ENCODE measurements at places on chromosomes 13 and 19.

- no peak for DNase-seq
Measured at GRCh38 chr19:48716562-48717291, 2.8 kb downstream of the MAMSTR start.

GRCh38 chr19:13937479-13938300, 527 bp downstream of the PODNL1 start:
- DNase-seq, result no peak

- no peak for DNase-seq
Measured at GRCh38 chr19:44552324-44552723, 22.8 kb upstream of the CEACAM20 start.

DNA sequence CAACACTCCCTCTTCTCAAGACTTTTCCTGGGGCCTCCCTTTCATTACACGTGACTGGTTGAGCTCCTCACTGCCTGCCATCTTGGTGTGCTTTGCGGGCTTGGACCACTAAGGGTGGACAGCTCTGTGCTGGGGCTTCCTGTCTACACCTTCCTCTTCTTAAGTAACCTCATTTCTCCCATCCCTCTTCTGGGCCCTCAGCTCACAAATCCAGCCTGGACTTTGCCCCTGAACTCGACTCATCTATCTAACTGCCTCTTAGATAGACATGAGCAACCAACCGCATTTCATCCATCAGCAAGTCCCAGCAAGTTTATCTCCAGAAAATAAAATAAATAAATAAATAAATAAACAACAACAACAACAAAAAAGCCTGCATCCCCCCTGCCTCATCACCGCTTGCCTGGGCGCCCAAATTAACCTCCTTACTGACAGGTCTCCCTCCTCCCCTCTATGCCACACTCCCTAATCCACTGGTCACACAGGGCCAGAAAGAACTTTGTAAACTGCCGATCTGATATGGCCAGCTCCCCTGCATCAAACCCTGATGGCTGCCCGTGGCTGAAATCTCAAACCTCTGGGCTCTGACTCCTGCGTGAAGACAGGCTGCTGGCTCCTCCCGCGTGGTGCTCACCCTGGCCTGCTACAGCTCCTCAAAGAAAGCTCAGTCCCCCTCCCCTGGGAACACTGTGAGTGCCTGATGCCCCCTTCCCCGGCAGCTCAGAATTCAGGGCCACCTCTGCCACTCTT, 7.8 kb downstream of the ISOC2 start:
- no peak for DNase-seq

DNA sequence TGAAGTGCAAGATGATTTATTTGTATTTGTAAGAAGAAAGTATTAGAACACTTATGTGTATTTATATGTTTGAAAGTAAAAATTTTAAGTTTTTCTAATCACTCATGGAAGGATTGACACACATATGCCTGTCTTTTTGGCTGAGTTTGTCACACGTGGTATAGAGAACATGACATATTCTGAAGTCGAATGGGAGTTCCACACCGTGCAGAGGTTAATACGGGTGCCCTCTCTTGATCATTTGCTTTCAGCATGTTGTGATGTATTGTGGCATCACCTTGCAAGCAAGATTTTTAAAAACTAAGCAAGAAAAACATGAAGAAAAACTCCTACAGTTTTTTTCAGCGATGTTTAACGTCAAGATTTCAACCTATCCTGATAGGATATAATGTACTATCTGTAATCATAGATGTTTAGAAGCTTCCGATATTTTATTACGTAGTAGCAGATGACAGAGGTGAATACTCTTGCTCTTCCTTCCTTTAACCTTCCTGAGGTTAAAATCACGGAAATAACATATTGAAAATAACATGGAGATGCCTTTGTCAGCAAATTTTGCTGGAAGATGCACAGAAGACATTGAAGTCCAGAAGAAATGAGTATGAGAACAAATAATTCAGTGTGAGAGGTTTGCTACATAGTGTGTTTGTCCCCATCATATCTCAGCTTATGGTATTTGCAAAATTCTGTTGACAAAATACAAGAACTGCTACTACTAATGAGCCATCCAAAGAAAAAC, 231.4 kb downstream of the LMO7 start:
- no peak for DNase-seq

DNA sequence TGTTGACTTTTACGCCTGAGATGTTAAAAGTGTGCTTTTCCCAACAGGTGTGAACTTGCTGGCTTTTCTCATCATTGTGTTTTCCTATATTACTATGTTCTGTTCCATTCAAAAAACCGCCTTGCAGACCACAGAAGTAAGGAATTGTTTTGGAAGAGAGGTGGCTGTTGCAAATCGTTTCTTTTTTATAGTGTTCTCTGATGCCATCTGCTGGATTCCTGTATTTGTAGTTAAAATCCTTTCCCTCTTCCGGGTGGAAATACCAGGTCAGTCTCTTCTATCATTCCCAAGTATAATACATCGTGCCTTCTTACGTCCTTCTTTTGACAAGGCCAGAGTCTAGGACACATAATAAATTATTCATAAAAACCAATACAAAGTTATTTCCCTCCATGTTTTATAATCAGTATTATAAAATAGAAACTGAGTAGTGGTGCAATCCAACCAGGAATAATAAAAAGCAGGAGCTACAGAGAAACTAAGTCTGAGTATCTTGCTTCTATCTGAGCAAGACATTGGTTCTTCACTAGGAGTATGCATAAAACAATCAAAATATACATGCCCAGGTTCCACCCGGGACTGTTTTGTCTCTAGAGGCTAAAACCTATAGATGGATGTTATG, 57.9 kb downstream of the RXFP2 start:
- DNase-seq, result no peak

DNA sequence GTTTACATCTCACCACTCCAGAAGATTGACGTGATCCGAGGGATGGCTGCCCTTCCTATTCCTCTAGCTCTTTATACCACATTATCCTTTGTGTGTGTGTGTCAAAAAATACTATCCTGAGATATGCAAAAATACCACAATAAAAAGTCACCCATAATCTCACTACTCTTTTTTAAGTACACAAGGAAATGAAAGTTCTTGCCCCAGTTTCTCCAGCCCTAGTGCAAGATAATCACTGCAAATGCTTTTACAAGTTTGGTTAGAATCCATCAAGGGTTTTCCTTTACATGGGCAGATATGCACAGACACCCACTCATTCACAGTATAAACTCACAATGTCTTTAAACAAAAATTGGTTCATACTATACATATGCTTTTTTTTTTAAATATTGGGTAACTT, 89.3 kb downstream of the DIAPH3 start:
- no peak for DNase-seq

GRCh38 chr13:96824140-96824539, 170.1 kb downstream of the OXGR1 start:
- DNase-seq, result no peak

DNA sequence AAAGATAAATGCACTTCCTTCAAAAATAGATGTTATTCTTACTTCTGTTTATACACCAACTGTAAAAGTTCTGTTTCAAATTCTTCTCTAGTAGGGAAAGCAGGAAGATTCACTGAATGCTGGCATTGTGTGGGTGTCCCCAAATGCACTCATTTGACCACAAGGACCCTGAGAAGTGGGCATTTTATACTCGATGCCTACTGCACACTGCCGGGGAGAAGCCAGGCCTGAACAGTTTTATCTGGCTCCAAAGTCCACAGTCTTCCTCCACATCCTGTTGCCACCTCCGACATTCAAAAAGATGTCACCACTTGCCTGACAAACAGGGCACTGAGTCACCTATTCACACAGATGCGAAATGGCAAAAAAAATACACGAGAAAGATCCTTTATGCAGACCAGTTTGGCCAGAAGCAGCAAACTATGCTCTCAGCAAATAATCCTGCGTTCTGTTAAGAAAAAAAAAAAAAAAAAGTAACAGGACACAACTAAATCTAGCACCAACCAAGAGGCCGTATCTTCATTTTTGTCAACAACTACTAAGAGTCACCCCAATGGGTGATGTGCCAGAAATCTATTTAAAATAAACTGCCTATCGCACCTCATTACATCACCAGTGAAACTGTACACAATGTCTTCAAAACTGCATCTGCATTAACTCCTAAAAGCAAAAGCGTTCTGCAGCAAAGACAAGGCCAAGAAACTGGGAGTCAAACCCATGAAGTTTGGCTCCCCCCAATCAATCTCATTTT, 6.2 kb downstream of the ZC3H4 start:
- peak; percentile 14 for DNase-seq

- no peak for DNase-seq
Measured at GRCh38 chr13:30734439-30734838, 904 bp upstream of the ALOX5AP start.
